Stimulated activated CD4-positive, alpha-beta T cell treated with anti-CD3 and anti-CD28 coated beads, TNF-alpha, amount 100 ng/mL, for 1 hour (primary cell): ENCODE measurements at places on chromosomes 6 and 20.

GRCh38 chr6:17237246-17237645 is 43.9 kb upstream of the RBM24 start:
- no peak for DNase-seq

GRCh38 chr6:41040101-41040939 is 1.3 kb upstream of the UNC5CL start:
- no peak for DNase-seq

- DNase-seq = no peak
Observed at GRCh38 chr6:114344246-114344970, 1.6 kb upstream of the HS3ST5 start.

DNA sequence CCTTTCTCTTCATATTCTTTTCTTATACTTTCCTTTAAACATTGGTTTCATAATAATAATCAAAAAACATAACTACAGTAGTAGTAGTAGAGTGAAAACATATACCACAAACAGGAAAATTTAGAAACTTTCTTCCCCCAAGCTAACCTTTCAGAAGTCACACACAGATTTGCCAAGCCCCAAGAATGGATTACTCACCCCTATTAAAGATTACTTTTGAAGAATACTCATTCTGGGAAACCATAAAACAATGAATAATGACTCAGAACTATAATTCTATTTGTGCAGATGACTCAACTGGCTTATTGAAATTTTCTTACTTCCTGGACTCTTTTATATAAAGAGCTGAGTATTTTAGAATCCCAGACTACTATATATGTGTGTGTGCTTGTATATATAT is 119.4 kb upstream of the GJE1 start:
- no peak for DNase-seq

DNA sequence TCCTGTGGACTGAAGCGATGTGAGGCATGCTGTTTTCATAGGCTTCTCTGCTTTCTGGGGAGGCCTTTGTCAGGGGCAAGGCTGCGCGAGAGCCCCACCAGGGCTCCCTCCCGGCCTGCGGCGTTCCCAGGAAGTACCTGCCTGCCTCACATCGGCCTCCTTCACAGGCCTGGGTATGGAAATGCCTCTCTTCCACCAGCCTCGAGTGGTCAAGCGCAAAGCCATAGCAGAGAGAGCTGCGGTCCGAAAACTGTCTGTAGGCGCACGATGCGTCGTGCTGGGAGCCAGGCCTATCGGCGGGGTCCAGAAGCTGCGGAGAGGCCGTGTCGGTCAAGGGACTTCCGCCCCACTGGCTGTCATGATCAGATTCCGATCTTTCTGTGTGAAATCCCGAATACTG is 71.2 kb downstream of the SIM1 start:
- no peak for DNase-seq

GRCh38 chr20:40191573-40191972 is 497.5 kb downstream of the MAFB start:
- no peak for DNase-seq

DNA sequence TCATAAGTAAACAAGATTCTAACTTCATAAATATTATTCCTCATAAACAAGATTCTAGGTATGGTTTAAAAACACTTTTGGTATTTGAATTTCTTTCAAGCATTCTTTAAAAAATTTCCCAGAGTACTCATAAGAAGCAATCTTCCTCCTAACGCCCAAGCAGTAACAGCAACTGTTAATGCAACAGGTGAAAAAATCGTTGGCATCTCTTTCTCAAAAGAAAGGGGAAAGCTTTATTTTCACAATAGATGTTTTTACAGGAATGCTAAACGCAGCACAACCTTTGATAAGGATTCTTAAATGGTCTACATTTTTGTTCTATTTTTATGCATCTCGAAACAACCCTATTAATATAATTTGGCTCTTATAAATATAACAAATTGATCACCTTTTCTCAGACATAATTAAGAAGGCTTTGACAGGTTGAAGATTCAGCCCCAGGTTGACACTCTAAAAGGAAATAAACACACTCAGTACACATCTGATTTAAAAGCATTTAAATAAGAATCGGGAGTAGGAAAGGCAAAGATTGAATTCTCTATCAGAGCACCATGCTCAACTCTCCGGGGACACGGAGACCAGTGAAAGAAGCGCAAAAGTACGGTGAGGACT is 634 bp downstream of the AHI1 start:
- no peak for DNase-seq

- DNase-seq = no peak
Observed at GRCh38 chr6:161188547-161189465, 85.1 kb downstream of the AGPAT4 start.

GRCh38 chr20:60101201-60101890 is 143.1 kb downstream of the CDH26 start:
- no peak for DNase-seq

GRCh38 chr6:4369616-4370015 is 234.2 kb upstream of the ECI2 start:
- DNase-seq = no peak

GRCh38 chr20:63964412-63964811 is 5.3 kb downstream of the ZNF512B start:
- no peak for DNase-seq
